ENCODE measurements at places on chromosomes 2 and 18. TPM values are rescaled to one million over a fixed set of nuclear protein-coding genes. Genes with fewer than 3 reads are reported as not detected.

- no peak for DNase-seq
Measured at GRCh38 chr2:10678225-10678624, 11.6 kb downstream of the NOL10 start.

DNA sequence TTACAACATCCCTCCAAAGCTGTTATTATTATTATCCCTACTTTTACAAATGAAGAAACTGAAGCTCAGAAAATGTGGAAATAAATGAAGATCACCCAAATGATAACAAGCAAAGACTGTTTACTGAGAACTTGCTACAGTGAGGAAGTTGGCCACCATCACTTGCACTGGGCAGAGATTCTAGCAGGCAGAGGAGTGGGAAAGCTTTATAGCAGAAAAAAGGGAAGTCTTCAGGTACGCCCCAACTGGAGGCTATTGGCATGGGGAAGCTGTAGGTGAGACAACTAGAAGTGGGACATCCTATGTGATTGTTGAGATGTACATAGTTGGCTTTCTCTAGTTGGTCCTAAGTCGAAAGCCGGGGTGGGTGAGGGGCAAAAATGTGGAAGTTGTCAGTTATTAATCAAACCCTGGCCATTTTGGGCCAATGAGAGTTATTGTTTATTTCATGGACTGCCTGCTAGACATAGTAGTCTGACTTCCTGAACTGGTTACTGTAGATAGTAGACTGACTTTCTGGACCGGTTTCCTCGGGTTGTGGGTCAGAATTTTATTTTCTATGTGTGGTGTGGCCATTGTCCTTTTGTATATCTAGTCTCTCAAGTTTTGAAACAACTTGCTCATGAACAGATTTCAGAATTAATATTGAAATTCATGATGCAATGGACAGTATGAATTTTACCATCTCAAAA lies 40.2 kb upstream of the STAT4 start:
- no peak for DNase-seq

DNA sequence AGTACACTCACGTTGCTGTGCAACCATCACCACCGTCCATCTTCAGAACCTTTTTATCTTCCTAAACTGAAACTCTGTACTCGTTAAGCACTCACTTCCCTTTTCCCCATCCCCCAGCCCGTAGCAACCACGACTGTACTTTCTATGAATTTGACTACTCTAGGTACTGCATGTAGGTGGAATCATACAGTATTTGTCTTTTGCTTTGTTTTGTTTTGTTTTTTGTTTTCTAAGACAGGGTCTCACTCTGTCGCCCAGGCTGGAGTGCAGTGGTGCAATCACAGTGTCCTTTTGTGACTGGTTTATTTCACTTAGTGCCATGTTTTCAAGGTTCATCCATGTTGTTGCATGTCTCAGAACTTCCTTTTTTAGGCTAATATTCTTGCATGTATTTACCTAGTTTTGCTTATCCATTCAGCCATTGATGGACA lies 7.0 kb upstream of the TYMS start:
- DNase-seq: no peak

The POTEC gene
- total RNA-seq: not detected

All from lower leg skin (tissue), 4 donors.